ENCODE measurements at places on chromosomes 2 and 18.

DNA sequence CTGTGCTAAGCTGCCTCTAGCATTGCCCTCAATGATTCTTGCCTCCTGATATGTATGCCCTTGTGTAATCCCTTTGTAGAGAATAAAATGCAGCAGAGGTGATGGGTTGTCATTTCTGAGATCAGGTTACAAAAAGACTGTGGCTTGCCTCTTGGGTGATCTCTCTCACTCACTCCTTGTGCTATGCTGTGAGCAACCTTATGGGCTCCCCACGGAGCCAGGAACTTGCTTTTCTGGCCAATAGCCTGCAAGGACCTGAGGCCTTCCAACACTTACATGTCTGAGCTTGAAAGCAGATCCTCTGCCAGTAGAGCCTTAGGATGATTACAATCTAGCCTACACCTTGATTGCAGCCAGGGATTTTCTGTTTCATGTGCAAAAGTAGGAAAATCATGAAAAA, 123.1 kb upstream of the XIRP2 start:
- no peak for DNase-seq

DNA sequence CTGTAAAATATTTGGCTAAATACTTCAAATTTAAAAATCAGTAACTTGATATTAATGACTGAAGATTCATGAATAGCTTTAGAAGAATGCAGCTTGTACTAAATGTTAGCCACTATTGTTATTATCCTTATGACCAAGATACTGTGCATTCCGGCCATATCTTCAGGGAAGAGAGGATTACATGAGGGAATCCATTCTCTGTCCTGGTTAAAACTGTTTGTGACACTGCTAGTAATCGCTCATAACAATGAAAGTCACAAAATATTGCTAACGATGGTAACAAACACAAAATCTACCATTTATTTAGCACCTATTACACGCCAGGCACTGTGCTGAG, 217.7 kb downstream of the PRKCE start:
- DNase-seq = no peak

- no peak for DNase-seq
Observed at GRCh38 chr2:28687640-28688385, 63.8 kb upstream of the PPP1CB start.

DNA sequence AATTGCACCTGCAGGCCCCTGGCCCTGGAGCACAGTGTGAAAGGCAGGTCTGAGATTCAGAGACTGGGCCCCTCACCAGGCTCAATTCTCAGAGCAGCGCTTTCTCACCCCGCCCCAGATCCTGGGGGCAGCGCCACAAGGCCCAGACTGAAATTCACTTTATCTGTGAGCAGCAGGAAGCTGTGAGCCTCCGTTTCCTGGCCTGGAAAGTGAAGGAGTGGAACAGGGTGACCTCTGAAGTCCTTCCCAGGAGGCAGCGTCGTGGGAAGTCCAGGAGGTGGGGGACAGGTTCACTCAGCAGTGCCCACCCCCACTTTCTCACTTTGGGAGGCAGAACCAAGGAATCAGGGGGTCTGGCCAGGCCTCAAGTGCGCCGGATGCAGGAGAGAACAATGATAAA, 235.4 kb downstream of the NDUFA10 start:
- DNase-seq = no peak

- no peak for DNase-seq
Observed at GRCh38 chr2:9774266-9774665, 69.0 kb upstream of the TAF1B start.

- DNase-seq = no peak
Observed at GRCh38 chr2:191885098-191885497, 38.2 kb upstream of the CAVIN2 start.

DNA sequence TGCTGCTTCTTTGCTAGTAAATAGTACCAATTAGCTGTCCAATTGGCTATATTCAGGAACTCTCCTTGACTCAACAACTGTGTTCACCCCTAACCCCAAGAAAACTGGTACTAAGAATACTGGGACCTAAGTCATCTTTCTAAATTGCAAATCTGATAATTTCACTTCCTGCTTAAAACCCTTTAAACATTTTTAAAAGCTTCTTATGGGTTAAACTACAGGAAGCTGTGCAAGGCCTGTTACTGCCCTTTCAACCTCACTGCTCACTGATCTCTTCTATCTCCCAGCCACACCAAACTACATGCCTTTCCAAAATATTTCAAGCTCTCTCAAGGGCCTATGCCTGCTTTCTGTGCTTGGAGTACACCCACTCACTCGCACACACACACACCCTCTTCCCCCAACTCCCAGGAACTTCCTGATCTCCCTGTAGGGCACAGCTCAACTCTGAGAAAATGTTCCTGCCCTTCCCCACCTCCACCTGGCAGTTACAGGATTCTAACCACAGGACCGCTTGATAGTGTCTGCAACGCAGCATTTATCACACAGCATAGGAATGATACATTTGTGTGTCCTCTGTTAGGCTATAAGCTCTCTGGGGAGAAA, 6.7 kb downstream of the LMAN1 start:
- no peak for DNase-seq

- DNase-seq = no peak
Observed at GRCh38 chr2:157984866-157985265, 108.7 kb upstream of the ACVR1 start.

GRCh38 chr2:226376516-226377180, 423.0 kb downstream of the IRS1 start:
- DNase-seq = no peak

GRCh38 chr18:32732165-32732564, 40.7 kb downstream of the KLHL14 start:
- no peak for DNase-seq

GRCh38 chr2:20671736-20672080, 4.8 kb downstream of the GDF7 start:
- no peak for DNase-seq

- no peak for DNase-seq
Observed at GRCh38 chr18:50602466-50602865, 42.6 kb downstream of the MAPK4 start.

DNA sequence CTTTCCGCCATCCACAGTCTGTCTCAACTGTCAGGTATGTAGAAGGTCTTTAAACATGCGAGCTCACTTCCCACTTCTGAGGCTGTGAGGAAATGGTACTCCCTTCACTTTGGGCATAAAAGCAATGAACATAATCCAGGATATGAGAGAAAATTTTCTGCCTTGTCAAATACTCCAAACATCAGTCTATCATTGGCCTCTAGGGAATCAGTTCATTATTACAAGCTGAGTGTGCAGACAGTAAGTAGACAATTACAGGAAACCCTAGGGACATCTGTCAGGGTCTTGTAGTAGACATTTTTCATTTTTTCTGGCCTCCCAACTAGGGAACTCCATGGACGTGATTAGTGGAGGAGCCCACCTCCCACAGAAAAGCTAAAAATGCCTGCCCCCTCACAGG, 13.6 kb upstream of the APCDD1 start:
- no peak for DNase-seq

GRCh38 chr2:72605836-72606442, 219.9 kb downstream of the EXOC6B start:
- no peak for DNase-seq

GRCh38 chr2:182591774-182592173, 124.3 kb upstream of the DNAJC10 start:
- no peak for DNase-seq

GRCh38 chr2:69082430-69082997, 69.5 kb downstream of the ANTXR1 start:
- DNase-seq = no peak

GRCh38 chr2:8438476-8438875, 243.4 kb upstream of the ID2 start:
- no peak for DNase-seq

GRCh38 chr2:206086716-206087350, 859 bp upstream of the INO80D start:
- no peak for DNase-seq

DNA sequence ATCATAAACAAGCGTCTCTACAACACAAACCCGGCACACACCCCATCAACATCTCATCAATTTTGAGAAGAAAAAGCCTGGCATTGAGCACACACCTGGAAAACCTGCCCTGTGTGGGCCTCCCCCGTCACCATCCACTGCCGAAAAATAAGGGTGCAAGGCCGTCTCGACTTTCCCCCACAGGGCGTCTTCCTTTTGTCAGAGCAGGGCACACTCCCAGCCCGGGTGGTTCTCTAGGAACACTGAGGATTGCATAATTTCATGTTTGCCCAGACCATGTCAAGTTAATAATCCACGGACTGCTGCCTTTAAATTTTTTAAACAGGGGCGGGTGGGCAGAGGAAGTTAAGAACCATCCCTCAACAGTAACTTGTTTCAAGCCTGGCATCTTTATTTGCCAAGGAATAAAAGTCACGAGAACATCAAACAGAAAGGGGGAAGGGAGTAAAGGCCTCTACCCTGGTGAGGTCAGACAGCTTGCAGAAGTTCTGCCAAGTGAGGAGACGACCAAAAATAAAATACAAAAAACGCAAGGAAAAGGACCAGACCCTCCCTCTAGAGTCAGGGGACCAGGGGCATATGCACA, 2.1 kb downstream of the TFCP2L1 start:
- no peak for DNase-seq

- no peak for DNase-seq
Observed at GRCh38 chr2:42084231-42084671, 36.4 kb downstream of the PKDCC start.

GRCh38 chr18:11899063-11899462, 9.1 kb downstream of the MPPE1 start:
- DNase-seq = no peak

DNA sequence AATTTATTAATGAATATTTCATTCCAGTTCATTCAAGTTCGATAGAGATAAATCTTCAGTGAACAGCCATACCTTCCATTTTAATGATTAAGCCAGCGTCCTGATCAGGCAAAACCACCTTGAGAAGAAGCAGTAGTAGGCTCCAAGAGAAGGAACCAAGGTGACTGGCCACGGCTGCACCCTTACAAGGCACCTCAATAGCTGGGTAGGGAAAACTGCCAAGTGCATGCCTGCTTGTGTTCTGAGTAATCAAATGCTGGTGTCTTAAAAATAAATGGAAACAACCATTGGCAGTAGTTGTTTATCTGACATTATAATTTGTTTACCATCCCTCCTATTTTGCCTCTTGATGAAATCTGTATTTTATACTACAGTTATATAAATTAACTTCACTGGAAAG, 10.0 kb upstream of the FEZ2 start:
- DNase-seq = no peak

DNA sequence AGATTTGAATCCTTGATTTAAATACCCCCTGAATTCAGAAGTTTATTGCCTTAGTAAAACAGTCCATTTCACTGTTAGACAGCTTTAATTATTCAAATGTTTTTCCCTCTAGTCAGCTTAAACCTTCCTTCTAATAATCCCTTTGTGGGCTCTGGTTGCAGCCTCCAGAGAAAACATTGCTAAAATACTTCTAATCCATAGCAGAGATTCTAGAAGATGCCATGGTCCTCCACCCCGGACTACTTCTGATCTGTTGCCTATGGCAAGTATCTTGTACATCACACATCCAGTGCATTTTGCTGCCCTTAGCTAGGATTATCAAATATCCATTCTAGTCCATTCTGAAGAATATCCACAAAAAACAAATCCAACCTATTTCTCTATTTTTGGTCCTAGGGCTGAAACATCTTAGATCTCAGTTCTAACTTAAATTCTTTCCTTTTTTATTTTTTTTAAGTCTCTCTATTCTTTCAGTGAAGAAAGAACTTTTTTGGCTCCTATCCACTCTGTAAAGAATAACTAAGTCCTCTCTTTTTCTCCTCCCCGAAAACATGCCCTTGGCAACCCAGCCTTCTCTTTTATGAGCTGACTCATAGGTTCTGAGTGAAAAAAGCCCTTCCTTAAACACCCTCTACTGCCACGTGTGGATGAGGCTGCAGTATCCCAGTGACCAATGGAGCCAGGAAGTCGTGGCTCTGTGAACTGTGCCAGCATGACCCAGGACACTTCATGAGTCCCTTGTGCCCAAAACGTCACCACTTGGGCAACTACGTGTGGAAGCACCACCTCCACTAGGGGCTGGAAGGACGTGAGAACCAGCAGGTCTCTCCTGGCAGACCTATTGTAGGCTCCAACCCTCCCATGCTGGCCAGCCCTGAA, 349.8 kb downstream of the TNS1 start:
- DNase-seq = no peak

DNA sequence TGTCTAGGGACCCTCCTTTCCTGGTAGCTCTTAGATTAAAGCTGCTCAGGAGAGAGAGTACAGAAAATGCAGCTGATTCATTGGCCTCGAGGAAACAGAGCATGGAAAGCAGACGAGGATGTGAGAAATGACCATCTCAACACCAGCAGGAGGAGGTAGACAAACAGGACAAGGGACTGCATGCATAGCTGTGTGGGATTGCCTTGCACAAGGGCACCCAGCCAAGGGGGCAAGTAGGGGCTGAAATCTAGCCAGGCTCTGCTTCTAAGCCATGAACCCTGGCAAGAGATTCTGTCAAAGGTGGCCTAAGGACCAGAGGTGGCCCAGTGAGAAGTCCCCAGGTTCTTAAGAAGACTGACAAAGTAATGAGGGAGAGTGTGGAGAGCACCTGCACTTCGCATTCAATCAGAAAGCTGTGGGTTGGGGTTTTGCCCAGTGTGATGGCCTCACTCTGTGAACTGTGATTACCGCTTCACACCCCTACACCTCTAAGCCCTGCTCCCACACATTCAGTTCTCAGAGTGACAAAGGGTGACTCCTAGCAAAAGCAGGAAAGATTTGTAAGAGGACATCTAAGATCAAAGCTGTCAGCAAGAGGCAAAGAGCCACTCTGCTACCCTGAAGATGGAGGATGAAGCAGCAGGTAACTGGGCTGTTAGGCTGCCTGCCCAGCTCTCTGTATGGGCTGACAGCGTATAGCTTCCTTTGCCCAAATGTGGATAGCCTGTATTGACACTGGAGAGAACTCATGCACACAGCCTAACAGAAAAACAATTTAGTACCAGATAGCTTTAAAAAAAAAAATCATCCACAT, 151.3 kb upstream of the PELI1 start:
- DNase-seq = no peak

DNA sequence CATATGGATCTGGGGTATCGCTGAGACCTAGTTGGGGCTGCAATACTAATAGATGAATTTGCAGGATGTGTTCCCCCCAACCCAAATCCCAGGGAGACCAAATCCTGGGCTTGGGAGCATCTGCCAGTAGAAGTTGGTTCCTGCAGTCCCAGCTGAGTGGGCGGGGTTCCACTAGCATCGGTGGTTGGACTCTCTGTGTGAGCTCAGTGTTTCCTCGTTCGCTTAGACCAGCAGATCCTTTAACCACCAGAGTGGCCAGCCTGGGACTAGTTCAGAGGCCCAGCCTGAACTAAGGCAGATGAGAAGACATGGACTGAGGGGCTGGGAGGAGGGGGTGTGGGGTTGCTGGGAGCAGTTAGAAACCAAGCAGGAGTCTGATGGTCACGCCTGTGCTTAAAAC, 40.7 kb downstream of the PCARE start:
- DNase-seq = no peak

- DNase-seq = no peak
Observed at GRCh38 chr2:163185160-163185559, 346.6 kb upstream of the KCNH7 start.

DNA sequence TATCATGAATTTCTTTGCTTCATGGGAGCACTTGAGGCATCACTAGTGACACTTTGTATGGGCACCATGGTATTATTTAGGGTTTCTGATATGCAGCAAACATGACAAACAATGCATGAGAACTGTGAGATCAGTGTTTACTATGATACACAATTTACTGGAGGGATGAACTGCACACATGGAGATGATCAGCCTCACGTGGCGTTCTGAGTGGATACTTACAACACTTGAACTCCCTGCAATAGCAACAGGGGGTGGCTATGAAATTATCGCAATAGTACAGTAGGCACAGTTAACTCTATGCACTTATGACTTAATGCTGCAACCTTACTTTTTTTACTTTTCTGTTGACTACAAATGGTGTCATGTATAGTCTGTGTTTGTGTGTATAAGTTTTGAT, 18.5 kb upstream of the UGT1A8 start:
- DNase-seq = no peak

GRCh38 chr18:54358495-54359040, 862 bp downstream of the C18orf54 start:
- no peak for DNase-seq

Data from stimulated activated CD4-positive, alpha-beta T cell treated with anti-CD3 and anti-CD28 coated beads, Interleukin-1b, Interleukin-23, amount 100 ng/mL, for 1 hour (primary cell).